ENCODE measurements at places on chromosomes 7 and 10.

- no peak for DNase-seq
These were observed 7.5 kb downstream of the LAMB1 start for GRCh38 chr7:107995184-107996071.

GRCh38 chr10:131982796-131983195, 1.1 kb upstream of the BNIP3 start:
- DNase-seq, result no peak

DNA sequence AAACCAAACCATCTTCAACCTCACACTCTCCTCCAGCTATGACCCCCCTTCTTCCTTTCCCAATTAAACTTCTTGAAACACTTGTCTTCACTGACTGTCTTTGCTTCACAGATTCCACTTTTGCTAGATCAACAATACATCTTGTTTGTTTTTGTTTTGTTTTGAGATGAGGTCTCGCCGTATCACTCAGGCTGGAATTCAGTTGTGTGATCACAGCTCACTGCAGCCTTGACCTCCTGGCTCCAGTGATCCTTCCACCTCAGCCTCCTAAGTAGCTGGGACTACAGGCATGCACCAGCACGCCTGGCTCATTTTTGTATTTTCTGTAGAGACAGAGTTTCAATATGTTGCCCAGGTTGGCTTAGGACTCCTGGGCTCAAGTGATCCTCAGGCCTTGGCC, 59.7 kb downstream of the HIP1 start:
- DNase-seq, result no peak

DNA sequence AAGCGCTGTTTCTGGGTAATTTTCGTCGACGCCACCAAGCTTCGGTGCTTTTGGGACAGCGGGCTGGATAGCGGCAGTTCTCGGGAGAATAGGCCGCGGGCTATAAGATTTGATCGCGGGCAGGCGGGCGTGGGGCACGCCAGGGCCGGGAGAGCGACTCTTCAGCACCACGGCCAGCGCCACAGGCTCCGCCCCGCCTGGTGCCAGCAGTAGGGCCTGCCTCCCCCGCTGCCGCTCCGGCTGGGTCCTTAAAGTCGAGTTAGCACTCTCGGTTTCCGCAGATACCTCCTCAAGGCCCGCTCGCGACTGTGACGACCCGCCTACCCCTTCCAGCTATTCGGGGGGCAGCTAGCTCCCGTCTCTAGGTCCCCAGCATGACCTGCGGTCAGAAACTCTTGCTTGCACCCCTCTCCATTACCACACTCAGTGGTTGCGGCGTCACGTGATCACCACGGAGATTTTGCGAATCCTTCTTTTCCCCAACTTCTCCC, 9.4 kb downstream of the NXPH1 start:
- DNase-seq, result peak; percentile 34

- DNase-seq, result no peak
These were observed 41.2 kb upstream of the PTPRZ1 start for GRCh38 chr7:121831801-121832200.

GRCh38 chr7:21969822-21970221, 24.1 kb upstream of the CDCA7L start:
- DNase-seq, result no peak

DNA sequence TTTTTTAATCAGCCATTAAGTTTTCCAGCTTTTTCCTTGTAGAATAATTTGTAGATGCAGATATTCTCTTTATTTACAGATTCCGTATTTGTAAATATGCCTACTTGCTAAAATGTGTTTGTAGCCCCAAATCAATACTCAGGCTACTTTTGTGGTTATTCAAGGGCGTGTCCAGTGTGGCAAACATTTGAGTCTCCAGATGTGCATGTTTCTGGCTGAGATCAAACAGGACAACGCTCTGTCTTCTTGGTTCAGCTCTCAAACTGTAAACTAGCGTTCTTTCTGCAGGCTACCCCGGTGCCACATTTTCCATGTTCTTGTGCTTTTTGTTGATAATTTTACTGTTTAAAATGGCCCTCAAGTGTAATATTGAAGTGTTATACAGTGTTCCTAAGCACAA, 16.2 kb upstream of the OR2A5 start:
- DNase-seq, result no peak

DNA sequence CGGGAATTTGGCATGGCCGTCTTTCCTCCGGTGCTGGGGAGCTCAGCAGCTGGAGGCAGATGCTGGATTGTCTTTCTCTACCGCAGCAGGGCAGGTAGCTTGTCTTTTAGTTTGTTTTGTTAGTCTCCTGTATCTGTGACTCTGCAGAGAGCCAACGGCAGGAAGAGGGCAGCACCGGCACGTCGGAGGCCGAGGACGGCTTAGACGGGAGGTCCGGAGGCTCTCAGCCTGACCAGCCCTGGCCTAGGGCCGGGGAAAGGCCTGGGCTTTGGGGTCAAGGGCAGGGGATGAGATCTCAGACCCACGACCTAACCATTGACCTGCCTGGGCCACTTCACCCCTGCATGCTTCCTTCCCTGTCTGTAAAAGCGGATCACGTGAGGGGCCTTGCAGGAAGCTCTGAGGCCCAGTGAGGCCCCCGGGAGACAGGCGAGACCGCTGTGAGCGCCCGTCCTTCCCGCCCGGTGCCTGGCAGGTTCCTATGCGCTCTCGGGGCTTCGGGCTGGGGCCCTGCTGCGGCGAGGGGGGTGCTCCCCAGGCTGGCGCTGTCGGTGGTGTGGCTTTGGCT, 72.7 kb downstream of the LHPP start:
- no peak for DNase-seq

DNA sequence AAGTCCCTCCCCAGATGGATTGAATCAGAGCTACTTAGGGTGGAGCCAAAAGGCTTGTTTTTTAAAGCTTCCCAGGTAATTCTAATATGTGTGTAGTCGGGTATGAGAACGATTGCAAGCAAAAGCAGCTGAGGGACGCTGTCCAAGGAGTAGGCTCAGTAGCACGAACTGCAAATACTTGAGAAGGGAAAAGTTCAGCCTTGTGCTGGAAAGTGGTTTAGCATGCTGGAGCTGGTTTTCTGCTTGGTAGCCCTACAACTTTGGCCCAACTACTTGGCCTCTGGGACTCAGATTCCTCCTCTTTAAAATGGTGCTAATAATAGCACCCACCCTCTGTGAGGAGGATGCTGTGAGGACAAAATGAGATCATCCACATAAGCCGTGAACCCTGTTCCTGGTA, 76.2 kb downstream of the AHR start:
- no peak for DNase-seq

- DNase-seq, result no peak
These were observed 27.8 kb downstream of the KCNMA1 start for GRCh38 chr10:77609781-77610272.

- no peak for DNase-seq
These were observed 31.7 kb downstream of the ARHGAP12 start for GRCh38 chr10:31896968-31897384.

- no peak for DNase-seq
These were observed 152.1 kb downstream of the LHFPL3 start for GRCh38 chr7:104480529-104480928.

- no peak for DNase-seq
These were observed 812 bp downstream of the DOCK1 start for GRCh38 chr10:126905776-126906703.

GRCh38 chr7:130096243-130096827, 26.0 kb downstream of the KLHDC10 start:
- no peak for DNase-seq

GRCh38 chr7:133364959-133365690, 112.2 kb downstream of the EXOC4 start:
- DNase-seq, result no peak

DNA sequence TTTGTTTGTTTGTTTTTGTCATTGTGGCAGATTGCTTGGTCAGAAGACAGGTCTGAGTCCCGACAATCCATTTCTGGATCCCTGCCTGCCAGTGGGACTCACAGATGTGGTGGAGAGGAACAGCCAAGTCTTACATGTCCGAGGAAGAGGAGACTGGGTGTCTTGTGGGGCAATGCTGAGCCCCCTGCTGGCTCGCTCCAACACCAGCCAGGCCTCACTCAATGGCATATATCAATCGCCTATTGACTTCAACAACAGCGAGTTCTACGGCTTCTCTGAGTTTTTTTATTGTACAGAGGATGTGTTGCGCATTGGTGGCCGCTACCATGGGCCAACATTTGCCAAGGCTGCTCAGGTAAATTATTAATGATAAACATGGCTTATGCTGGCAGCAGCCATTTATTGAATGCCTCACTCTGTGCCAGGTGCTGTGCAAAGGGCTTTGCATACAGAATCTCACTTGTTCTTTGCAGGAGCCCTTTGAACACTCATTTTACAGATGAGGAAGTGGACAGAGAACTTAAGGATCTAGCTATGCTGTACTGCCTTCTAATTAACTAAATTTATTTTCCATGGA, 33.3 kb downstream of the COX15 start:
- DNase-seq, result no peak

DNA sequence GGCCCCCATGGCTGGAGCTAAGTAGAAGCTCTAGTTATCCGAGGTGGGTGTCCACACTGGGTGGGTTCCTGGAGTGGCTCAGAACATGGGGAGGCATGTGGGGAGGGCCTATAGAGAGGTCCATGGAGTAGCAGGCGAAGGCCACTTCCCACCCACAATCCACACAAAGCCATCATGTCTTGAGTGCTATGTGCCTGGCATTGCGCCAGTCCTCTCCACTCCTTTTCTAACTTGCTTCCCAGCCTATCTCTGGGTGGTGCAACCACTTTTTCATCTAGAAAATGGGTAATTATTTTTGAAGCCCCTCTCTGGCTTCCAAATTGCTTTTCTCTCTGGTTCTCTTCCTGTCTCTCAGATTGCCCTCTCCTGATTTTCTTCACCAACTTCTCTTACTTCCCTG, 263.6 kb downstream of the PHTF2 start:
- no peak for DNase-seq

DNA sequence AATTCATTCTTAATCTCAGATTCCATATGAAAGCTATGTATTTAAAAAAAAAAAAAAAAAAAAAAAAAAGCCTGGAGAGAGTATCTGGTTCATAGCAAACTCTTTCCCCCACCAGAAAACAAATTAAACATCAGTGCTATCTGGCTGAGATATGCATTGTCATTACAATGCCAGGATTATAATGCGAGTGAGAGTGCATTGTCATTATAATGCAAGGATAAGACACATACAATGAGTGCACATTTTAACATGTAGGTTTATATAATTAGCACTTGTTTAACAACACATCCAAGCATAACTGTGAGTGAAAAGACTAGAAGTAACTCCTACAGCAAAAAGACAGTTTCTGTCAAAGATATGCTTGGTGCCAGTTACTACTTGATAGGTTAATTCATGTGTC, 48.1 kb downstream of the ITPRID1 start:
- DNase-seq, result no peak

DNA sequence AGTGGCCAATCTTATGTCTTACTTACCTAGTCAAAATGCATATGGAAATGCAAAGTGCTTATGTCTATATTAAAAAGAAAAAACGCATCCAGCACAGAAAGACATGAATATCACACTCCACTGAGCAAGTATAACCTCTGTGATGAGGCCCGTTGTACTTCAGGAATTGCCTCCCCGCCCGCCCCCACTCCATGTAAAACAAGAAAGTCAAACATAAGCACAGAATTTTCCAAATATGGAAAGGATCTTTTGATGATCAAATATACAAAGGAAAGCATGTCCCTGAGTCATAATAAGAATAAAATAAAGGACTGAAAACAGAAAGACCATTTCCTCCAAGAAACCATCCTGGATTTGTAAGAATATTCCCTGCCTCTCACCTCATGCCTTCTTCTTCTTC, 229.1 kb downstream of the BAMBI start:
- no peak for DNase-seq

GRCh38 chr10:30454744-30455510, 20.9 kb downstream of the MAP3K8 start:
- no peak for DNase-seq

DNA sequence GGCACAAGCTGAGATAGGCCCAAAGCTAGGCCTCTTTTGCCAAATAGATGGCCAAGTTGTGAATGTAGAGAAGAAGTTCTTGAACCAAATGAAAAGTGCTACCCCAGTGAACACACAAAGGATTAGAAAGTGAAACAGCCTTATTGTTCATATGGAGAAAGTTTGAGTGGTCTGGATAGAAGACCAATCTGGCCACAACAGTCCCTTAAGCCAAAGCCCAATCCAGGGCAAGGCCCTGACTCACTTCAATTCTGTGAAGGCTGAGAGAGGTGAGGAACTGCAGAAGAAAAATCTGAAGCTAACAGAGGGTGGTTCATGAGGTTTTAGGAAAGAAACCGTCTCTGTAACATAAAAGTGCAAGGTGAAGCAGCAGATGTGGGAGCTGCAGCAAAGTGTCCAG, 18.7 kb upstream of the ATP6V0A4 start:
- no peak for DNase-seq

DNA sequence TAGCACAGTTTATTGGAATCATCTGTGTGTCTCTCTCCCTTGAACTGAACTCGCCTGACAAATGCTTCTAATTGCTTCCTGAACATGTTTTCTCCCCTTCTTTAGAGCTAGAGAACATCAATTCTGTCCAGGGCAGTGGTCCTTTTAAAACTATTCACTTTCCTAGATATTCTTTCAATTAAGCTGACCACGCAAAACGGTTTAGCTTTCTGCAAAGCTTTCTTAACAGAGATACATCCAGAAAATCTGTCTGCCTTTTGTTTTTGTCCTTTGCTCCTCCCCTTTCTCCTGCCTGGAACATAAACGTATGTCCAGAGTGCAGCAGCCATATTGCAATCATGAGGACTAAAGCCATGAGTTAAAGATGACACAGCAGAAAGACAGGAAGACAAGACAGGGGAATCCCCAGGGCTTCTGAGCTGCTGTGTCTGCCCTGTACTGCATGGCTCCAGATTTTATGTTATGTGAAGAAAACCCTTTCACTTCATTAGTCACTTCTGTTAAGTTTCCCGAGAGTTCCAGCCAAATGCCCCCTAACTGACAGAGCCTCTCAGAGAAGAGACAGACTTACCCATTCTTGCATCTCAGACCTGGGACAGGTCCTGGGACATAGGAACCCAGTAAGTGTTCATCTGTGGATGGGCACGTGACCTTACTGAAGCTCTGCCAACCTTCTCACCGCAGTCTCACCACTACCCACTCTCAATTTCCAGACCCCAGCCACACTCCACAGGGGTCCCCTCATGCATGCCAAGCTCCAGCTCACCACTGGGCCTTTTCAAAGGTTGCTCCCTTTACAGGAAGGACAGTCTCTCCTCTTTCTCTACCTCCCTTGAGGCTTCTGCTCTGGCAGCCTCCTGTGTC, 35.0 kb upstream of the CPXM2 start:
- no peak for DNase-seq

- DNase-seq, result no peak
These were observed 103.6 kb downstream of the CACNA2D1 start for GRCh38 chr7:82339958-82340357.

DNA sequence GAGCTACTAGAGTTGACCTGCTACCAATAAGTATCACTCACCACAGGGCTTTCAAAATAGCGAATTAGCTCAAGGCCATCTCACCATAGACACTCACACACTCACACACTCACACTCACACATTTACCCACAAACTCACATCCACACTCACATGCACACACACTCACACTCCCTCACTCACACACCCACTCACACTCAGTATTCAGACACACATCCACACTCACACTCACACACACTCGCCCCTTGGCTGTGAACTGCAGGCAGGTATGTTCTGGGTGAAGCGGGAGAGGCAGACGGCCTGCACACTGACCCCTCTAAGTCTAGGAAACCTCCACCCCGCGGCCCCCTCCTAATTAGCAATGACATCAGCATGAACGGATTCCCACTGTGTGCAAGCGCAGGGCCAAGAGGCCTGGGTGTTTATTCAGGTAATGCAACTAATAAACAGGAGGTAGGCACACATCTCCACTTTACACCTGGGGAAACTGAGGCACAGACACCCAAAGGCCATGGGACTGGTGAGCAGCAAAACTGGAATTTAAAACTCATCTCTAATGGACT, 94.6 kb downstream of the ADARB2 start:
- no peak for DNase-seq

Measured in putamen (tissue), 1 donor.